Activated CD4-positive, CD25-positive, alpha-beta regulatory T cell (primary cell): ENCODE measurements at places on chromosomes 7 and 10.

DNA sequence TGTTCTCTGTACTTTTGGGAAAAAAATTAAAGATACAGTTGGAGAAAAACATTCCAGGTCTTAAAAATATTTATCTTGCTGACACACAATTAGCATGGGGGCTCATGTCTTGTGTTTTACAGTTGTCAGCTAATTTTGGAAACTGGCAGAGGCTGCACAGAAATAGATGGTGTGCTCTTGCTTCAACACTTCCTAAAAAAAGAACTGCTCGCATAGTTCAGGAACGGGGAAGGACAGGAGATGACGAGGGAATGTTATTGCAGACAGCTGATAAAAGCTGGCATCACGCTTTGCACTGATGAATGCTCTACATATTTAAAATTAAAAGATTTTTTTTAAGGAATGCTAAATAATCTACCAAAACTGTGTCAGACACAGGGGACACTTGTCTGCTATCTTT lies 103.5 kb upstream of the CELF2 start:
- no peak for DNase-seq

DNA sequence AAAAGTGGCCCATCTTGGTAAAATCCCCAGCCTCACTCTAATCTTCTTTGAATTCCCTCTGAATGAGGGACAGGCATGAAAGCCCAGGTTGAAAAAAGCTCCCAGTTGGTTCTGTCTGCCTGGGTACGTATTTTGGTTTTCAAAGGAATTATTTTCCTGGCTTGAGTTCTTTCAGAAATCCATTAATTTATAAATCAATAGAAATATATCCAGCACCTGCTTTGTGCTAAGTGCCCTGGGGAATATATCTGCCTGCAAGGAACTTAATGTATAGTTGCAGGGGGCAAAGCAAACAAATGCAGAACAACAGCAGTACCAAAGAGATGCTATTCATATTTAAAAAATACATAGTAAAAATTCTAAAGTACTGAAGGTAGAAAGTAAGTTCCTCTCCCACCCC lies 362.7 kb downstream of the REEP3 start:
- no peak for DNase-seq

DNA sequence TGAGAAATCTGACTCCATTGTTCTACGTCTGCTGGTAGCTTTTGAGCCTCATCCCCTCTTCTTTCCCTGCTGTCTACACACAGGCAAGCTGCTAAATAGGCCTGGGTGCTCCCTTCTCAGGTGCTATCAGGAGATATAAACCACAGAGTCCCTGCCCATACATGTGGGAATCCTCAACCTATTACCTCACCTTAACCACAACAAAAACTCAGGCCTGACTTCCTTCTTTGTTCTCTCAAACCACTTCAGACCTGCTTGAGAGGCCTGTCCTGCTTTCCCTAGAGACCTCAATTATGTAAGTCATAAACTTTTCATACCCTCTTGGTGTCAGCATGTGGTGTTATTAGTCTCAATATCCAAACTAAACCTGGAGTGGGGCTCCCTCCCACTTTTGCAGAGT lies 75.0 kb upstream of the MAGI2 start:
- no peak for DNase-seq

DNA sequence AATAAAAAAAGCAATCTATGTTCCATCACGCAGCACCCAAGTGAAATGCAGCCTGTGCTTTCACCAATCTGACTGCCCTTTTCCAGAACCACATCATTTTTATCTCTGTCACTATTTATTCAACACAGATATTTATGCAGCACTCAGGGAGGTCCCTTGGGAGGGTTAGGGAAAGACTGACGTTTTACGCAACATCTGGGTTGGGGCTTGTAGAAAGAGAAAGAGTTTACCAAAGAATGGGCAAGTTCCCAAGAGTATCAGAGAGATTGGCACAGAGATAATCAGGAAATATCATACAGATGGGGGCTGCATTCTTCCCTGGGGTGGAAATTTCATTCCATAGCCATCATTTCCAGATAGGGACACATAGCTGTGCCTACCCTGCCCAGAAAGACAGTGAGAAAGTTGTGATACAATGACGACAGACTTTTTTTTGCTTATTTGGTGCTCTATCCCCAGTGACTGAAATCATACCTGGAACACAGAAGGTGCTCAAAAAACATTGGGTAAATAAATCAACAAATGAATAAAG lies 474.2 kb downstream of the CALN1 start:
- DNase-seq = no peak

- DNase-seq = no peak
These were observed 34.1 kb downstream of the GET4 start for GRCh38 chr7:910441-910861.

- DNase-seq = no peak
These were observed 1.2 kb downstream of the DLG5 start for GRCh38 chr10:77925410-77925794.

GRCh38 chr10:79449181-79450146 lies 4.0 kb upstream of the ZCCHC24 start:
- no peak for DNase-seq

GRCh38 chr10:102352066-102352715 lies 43.3 kb upstream of the NFKB2 start:
- DNase-seq = peak; percentile 47

DNA sequence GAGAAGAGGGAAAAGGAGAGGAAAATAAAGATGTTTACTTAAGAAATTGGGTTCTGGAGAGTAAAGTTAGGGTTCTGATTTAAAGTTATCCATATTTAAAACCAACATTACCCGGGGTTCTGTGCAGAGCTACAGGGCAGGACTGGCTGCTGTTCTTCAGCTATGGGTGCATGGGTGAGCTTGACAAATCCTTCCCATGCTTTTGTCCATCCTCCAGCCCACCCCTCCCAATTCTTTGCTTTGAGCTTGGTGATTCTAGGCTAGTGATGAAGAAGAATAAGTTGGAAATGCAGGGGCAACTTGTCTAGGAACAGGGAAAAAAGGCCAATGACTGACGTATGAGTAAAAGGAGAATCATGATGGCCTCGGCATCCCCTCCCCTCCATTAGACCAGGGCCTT lies 636.0 kb downstream of the LRMDA start:
- DNase-seq = no peak

- DNase-seq = no peak
These were observed 40.1 kb downstream of the POLR3A start for GRCh38 chr10:77989081-77989724.

GRCh38 chr7:84923348-84923747 lies 263.5 kb downstream of the SEMA3D start:
- DNase-seq = no peak

DNA sequence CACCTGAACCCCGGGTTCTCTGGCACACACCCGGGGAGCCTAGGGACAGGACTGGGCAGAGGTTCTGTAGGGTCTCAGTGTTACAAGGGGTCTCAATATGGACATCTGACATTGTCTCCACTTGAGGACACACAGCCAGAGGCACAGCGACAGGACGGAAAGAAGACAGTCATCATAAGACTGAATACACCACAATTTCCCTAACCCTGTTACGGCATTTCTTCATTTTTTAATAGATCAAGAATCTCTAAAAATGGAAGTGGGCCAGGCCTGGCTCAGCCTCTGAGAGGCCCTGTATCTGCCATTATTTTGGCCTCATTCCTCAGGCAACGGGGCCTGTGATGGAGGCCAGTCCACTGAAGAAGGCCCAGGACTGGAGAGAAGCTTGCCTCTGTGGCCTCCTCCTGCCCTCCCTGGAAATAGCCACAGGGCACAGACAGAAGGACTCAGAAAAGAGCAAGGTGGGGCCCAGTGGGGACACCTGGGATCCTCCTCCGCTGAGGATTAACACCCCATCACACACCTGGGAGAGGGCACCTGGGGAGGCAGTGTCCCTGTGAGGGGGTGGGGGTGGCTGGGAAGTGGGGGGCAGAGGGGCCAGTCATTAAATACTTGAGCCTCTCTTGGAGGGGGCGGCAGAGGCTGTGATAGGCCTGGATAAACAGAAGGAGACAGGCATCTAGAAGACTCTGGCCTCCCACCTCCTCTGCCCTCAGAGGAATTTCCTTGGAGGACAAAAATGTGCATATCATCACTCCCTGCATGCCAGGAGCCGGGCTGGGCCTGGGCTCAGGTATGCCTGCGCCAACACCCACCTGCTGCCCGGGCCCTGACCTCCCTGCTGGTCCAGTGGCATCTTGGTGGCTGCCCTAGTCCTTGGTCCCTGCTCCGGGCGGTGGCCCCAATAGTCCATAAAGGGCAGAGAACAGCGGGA lies 8.0 kb downstream of the SPOCK2 start:
- no peak for DNase-seq

- DNase-seq = no peak
These were observed 550.0 kb downstream of the REEP3 start for GRCh38 chr10:64071218-64071617.

- DNase-seq = no peak
These were observed at the start of gene CRPPA for GRCh38 chr7:16421333-16422102. TSS of gene CRPPA (minus strand) at chr7:16421538. CDS start at chr7:16421322, 216 bp downstream.

- DNase-seq = no peak
These were observed 41.6 kb upstream of the FHIP2A start for GRCh38 chr10:114779803-114780576.

DNA sequence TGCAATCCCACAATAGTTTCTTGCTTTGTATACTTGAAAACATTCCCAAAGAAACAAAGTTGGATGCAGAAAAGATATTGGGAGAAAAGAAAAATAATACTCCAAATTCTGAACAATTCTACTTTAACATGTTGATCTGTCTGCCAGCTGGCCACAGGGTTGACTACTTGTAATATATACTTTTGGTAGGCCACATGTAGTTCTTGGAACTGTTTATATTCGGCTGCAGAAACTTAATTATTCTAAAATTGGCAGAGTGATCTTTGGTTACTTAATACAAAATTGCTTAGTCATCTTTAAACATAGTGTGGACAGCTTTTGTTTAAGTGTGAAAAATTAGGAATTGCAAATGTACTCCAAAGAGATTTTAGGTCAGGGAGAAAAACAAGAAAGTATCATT lies 76.0 kb downstream of the CALD1 start:
- no peak for DNase-seq

GRCh38 chr7:129438839-129439651 lies 4.8 kb downstream of the STRIP2 start:
- no peak for DNase-seq

- DNase-seq = no peak
These were observed 31.8 kb upstream of the SRGN start for GRCh38 chr10:69056129-69056528.

- no peak for DNase-seq
These were observed 126.4 kb upstream of the ITGB1 start for GRCh38 chr10:33084453-33084852.

GRCh38 chr7:94297397-94297838 lies 97.3 kb upstream of the COL1A2 start:
- no peak for DNase-seq

GRCh38 chr10:121526801-121527221 lies 71.4 kb downstream of the FGFR2 start:
- DNase-seq = no peak

- DNase-seq = peak; percentile 1
These were observed 26.2 kb downstream of the ABLIM1 start for GRCh38 chr10:114631666-114632417.

GRCh38 chr10:69831231-69831855 lies 29.6 kb downstream of the COL13A1 start:
- no peak for DNase-seq

GRCh38 chr10:49131507-49132361 lies 2.1 kb downstream of the FAM170B start:
- no peak for DNase-seq

- DNase-seq = no peak
These were observed 101.1 kb upstream of the ABCB5 start for GRCh38 chr7:20514364-20514763.

DNA sequence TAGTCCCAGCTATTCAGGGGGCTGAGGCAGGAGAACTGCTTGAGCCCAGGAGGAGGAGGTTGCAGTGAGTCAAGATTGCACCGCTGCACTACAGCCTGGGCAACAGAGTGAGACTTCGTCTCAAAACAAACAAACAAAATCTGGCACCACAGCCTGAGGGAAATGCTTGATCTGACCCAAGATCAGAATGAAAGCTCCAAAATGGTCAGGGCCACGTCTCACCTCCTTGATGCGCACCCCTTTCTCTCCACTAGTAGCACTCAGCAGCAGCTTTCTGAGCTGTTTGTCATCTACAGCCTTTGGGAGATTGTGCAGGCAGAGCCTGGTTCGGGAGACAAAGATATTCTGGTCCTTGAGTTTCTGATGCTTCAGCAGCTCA lies 22.7 kb downstream of the RBM28 start:
- no peak for DNase-seq

- DNase-seq = no peak
These were observed 26.7 kb downstream of the TRIM8 start for GRCh38 chr10:102670871-102671434.

DNA sequence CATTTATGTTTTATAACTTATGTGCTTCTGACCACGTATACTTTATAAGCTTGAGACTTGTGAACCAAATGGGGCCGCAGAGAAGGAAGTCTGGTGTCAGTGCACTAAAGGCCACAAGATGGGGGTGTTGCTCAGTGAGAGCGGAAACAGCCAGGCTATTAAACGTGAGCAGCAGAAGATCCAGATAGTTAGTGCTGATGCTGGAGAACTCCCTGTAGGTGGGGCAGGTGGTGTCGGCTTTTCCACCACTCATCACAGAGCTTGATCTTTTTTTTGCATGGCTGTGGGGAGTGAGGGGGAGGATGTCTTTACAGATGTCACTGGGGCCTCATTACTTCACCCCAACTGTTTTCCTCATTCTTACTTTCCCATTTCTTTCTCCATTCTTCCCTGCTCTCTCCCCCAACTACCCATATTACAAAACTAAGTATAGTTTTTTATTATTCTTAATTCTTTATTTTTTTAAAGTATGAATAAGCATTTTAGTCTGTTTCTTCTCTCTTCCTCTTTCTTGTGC lies 34.7 kb downstream of the ACADSB start:
- DNase-seq = no peak

- no peak for DNase-seq
These were observed 179.9 kb upstream of the MBL2 start for GRCh38 chr10:52952391-52953055.

DNA sequence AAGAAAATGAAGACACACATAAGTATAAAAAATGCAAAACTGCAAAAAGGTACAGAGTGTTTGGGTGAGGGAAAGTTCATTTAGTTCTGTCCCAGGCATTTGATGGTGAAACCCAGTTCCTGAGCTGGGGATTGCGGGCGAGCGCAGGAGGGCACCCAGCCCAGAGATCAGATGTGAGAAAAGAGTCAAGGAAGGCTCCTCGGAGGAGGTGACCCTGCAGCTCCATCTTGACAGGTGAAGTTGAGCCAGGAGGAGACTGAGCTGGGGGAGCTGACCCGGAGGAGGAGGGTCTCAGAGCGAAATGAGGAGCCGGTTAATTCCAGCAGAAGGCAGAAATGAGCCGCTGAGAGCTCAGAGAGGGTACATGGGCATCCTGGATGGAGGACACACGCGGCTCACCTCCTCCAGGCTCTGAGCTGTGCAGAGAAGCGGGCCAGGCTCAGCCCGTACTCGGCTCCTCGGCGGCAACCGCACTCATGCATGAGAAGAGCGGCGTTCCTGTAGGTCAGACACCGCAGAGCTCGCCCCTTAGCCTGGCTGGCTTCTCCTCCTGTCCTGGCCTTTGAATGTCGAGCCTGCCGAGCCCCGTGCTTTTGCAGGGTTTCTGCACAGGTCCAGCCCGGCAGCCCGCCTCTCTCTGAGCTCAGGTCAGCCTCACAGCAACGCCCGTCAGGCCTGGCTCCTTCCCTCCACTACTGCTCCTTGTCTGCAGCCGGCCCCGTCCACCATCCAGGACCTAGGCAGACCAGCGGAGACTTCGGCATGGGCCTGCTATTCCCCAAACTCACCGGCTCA lies 9.5 kb upstream of the RAMP3 start:
- DNase-seq = no peak
